ENCODE measurements at places on chromosomes 16 and 17.

DNA sequence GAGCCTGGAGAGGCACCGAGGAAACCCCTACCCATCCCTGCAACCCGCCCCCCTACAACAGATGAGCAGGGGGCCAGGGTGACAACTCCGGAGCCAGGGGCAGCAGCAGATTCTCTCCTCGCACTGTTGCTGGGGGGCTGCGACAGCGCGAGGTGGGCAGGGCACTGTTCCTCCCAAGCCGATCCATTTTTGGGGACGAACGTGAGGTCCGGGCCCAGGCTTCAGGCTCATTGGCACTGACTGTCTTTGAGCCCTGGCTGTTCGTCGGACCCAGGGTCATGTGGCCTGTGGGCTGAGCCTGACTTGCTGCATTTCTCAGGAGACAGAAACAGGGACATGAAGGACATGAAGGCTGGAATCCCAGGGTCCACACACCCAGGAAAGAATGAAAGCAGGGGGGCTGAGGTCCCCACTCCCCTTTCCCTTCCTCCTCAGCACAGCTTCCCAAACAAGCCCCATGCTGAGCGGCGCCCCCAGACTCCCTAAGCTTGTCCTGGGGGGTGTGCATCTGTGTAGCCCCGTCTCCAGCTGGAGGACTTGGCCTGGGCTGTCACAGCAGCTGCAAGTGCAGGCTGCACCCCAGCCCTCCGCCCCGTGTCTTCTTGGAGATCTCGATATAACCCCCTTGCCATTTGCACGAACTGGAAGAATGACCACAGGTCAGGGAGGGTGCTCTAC is 18.7 kb downstream of the CEP295NL start:
- DNase-seq = no peak

DNA sequence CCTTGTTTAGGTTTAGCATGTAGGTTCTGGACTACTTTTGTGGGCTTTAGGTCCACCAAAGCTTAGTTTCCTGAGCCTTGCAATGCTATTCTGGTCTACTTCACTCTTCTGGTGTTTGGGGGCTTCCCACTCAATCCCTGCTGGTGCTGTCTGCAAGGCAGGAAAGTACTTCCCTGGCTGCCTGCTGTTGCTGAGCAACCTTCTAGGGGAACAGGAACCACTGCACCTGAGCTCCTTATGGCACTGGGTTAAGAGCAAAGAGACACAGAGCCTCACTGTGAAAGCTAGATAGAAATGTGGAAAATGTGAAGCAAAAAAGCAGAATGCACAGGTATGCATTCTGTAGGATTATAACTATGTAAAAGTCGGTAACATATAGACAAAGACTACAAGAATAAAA is 17.0 kb downstream of the MPO start:
- DNase-seq = no peak

DNA sequence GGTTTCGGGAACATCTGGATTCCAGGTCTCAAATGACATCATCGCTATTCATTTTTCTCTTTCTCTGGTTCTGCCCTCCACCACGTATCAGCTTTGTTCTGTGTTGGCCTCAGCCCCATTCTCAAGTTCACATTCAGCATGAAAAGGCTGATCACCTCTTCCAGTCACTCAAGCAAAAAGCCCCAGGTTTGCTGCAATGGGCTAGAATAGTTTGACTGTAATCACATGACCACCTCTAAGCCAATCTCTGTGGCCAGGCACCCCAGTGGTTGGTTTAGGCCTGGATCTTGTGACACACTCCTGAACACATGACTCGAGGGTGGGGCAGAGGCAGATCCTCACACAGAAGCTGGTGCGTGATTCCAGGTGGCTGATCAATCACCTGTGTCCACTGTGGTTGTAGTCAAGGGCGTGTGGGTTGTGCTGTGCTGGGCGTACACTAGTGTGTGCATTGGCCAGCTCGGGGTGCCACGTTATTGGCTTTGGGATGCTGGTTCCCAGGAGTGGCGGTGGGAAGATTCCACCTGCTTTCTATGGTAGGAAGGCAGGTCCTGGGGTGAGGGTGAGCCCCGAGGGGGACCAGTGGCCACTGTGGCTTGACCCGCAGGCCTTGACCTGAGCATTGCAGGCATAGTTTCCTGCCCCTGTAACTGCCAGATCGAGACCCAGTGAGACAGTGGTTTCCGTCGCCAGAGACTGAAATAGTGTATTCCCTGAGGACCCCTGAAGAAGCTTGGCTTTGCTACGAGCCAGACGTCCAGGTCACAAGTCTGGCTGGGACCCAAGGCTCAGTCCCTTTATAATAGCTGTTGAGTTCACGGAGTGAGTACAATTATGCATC is 12.0 kb downstream of the EEF2K start:
- DNase-seq = no peak

GRCh38 chr16:48235058-48235555 is 9.0 kb upstream of the LONP2 start:
- DNase-seq = no peak

DNA sequence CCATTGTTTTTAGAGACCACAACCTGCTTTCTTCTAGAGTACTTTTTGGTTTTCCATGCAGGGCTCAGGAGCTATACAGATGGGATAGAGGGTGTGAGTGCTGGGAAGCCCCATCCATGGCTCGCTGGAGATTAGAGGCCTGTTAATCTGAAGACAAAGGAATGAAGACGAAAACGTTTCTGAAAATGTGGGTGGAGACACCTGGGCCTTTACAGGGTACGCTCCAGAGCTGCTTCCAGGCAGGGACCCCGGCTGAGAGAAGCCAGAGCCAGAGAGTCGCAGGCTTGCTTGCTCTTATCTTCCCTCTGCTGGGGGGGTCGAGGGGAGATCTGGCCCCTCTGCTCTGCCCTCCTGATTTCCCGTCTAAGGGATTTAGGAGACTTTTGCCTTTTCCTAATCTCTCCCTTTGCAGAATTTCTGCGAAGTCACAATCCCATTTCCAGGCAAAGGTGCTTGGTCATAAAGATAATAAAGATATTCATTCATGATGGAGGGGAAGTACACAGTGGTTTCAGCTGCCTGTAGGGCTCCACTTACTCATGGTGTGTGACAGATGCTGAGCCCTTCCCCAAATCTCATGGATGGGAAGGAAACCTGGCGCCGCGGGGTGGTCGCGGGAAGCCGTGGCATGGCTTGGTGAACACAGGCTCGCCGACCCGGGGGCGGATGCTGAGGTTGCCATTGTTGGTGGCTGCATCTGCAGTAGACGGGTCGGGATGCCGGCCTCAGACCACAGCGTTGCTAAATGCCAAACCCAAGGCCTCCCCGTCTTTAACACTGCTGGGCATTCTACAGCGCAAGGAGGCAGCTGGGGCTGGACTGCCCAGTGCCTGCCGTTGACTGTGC is 4.8 kb upstream of the SOCS3 start:
- no peak for DNase-seq

- no peak for DNase-seq
Observed at GRCh38 chr17:8382052-8382879, 727 bp downstream of the RPL26 start.

DNA sequence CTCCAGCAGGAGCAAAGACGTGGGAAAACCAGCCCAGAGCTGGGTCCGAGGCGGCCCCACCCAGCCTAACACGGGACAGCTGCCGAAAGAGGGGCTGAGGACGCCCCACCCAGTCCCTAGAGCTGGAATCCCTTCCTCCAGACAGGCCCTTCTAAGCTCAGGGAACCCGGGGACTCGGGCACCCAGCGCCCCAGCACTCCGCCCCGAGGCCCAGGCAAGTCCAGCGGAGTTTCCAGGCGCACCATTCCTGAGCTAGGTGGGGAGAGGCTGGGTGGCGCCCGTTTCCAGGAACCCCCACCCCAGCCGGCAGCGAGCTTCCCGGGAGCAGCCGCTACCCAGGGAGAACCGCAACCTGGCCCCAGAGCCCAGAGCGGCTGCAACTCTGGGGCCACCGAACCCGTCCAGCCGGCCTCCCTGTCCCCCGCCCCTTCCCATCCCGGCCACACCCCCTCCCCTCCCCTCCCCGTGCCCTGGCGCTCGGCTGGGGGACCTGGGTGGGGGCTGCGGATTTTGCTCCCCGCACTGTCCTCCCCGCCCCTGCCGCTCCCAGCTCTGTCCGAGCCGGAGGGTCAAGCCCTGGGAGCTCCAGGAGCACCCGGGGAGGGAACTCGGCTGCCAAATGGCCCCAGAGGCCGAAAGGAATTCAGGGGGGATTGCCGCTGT is 536 bp downstream of the TMC6 start:
- no peak for DNase-seq
